ENCODE measurements at places on chromosomes 1 and 21.
A peak's percentile ranks its signal among the peaks of the same experiment; 100 is the strongest.

DNA sequence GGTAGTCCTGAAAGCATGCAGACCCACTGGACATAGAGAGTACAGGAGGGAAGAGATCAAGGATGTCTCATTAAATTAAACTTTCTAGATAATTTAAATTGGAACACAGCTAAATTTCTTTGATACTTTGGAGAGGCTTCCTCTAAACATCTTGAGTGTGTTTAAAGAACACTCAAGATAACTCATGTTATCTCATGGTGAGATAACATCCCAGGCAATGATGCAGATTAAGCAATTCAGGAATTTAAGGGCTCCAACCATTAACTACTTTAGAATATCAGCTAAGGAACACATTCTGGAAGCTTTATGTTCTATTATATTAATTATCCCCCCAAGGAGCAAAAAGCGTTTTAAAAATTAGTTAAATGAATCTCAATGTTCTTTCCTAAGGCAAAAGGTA is 289.2 kb upstream of the RUNX1 start:
- DNase-seq = no peak
- H3K27ac ChIP-seq = no peak overlapping the region
- no peaks in the 10 kb centered on the region for H3K36me3 ChIP-seq
- H3K4me1 ChIP-seq = no peaks in the 10 kb centered on the region
- no peak overlapping the region for H3K4me3 ChIP-seq
- no peaks in the 10 kb centered on the region for H3K27me3 ChIP-seq

GRCh38 chr21:45417951-45418300 is 13.0 kb downstream of the COL18A1 start:
- peaks cover 59% of the 10 kb centered on the region for H3K4me1 ChIP-seq
- H3K27ac ChIP-seq = no peak overlapping the region
- no peaks in the 10 kb centered on the region for H3K27me3 ChIP-seq
- no peak for DNase-seq
- no peak overlapping the region for H3K4me3 ChIP-seq

DNA sequence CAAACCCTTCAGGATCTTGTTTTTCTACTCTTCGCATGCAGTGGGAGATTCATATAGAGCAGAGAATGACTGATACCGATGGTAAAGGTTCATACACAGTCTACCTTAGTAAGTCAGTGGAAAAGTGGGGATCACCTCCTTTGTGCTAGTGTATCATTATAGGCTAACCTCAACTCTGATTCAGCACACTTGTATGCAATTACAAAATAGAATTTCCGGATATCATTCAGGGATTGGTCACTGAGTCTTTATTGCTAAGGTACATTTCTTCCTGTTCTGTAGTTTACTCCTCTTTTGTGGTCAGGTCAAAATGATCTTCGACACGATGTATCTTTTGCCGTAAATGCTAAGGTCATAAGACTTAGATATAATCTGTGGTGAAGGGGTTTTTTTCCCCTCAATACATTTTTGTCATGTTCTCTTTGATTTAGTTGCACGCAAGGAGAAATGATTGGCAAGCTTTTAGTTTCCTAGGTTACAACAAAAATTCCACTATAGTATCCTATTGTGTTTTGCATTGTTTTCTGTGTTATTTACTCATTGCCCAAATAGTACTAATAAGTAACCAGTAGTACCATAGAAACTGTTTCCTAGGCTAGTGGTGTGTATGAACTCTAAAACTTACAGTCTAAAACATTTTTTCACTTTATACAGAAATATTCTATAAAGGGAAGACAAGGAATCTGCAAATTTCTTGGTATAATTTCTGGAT is 35.7 kb upstream of the PLA2G4A start:
- DNase-seq = no peak
- H3K4me3 ChIP-seq = no peak overlapping the region
- no peaks in the 10 kb centered on the region for H3K4me1 ChIP-seq
- no peaks in the 10 kb centered on the region for H3K36me3 ChIP-seq

- no peak for DNase-seq
- H3K27ac ChIP-seq = no peak overlapping the region
- H3K36me3 ChIP-seq = no peaks in the 10 kb centered on the region
- H3K27me3 ChIP-seq = no peaks in the 10 kb centered on the region
Measured at GRCh38 chr1:240591078-240591477, 20.9 kb downstream of the GREM2 start.

DNA sequence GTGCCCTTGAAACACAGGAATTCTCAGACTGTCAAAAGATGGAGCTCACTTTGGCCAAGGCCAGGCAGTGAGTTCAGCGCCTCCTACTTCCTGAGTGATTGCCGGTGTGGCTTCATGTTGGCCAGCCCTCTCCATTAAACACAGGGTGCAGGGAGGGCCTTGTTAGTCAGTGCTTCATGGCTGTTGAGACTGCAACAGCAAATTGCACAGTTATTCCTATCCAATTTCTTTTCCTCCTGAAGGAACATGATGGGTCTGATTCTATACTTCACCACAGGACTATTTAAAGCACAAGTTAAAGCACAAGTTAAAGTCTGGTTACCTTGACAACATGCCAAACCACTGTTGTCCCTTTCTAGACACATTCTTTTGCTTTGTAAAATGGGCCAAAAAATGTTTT is 156.6 kb downstream of the SIPA1L2 start:
- no peaks in the 10 kb centered on the region for H3K4me1 ChIP-seq
- no peaks in the 10 kb centered on the region for H3K27me3 ChIP-seq
- H3K4me3 ChIP-seq = no peak overlapping the region

DNA sequence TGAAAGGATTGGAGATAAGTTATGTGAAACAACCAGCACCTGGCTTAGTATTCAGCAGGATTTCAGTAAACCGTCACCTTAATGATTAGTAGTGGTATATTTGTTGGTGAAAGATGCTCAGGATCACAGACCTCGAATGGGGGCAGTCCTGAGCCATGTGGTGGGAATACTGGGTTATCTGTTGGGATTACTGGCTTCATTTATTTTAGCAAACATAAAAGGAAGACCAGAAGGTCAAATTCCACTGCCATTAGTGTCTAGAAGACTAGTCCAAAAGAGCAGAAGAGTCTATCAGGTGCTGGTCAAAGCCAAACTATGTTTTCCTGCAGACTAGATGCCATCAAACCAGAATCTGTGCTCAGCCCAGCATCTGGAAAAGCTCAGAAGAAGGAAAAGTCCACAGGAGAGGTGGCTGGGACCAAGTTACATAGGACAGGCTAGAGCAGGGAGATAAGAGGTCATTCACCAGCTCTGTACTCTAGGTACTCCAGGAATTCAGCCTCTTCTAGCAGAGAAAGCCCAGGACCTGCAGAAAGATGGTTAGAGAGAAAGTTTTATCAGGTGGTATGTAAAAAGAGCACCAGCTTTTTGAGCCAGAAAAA is 343.4 kb downstream of the PLPP3 start:
- H3K27ac ChIP-seq = no peak overlapping the region
- no peak overlapping the region for H3K4me3 ChIP-seq
- no peaks in the 10 kb centered on the region for H3K36me3 ChIP-seq
- H3K4me1 ChIP-seq = peaks cover 19% of the 10 kb centered on the region
- peak; percentile 78 for DNase-seq

- peak; percentile 96 for DNase-seq
- no peaks in the 10 kb centered on the region for H3K4me1 ChIP-seq
- no peak overlapping the region for H3K4me3 ChIP-seq
Measured at GRCh38 chr21:8989721-8990325, 1531.6 kb upstream of the TPTE start.

DNA sequence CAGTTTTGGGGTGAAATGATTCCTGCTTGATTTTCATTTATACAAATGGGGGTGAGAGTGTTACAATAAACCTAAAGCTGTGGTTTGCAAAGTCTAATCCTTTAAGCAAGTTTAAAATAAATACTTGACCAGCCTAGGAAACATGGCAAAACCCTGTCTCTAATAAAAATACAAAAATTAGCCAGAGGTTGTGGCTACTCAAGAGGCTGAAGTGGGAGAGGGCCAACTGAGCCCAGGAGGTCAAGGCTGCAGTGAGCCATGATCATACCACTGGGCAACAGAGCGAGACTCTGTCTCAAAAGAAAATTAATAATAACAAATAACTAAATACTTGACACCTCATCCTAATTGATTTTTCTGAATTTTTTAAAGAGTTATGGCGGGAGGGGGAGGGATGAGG is 110.8 kb downstream of the EIF4G3 start:
- no peaks in the 10 kb centered on the region for H3K27me3 ChIP-seq
- DNase-seq = no peak
- peaks cover 20% of the 10 kb centered on the region for H3K4me1 ChIP-seq
- no peaks in the 10 kb centered on the region for H3K36me3 ChIP-seq
- no peak overlapping the region for H3K4me3 ChIP-seq

DNA sequence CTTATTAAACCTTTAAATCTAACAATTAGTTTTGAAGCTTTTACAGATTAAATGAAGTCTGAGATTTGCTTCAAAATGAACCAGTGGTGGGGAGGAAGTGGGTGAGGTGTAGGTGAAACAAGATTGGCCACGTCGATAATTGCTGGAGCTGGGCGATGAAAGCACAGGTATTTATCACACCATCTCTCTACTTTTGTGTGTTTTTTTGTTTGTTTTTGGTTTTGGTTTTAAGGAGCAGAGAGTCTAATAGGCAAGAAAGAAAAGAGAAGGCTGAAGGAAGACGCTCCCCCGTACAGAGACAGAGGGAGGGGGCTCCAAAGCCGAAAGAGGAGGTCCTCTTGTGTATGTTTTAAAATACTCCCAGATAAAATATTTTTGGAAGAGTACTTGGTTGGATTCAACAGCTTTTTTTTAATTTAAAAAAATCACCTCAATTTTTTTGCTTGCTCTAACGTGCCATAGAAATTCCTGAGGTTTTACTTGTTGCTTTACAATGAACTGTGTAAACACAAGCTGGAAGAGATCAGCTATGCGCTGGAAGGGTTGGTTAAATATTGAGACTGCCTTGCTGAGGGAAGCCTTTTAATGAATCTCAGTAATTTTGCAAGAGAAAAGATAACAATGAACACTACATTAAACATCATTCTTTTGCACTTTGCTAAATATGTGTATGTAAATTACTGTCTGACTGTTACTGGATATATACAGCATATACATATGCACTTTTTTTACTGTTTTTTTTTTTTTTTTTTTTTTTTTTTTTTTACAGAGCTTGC is 6.7 kb upstream of the LGALS8 start:
- DNase-seq = peak; percentile 93
- peak overlapping the region; percentile 81 for H3K27ac ChIP-seq
- peak overlapping the region; percentile 25 for H3K4me3 ChIP-seq
- peaks cover 97% of the 10 kb centered on the region for H3K4me1 ChIP-seq
- H3K36me3 ChIP-seq = no peaks in the 10 kb centered on the region
- no peaks in the 10 kb centered on the region for H3K27me3 ChIP-seq

- no peak overlapping the region for H3K27ac ChIP-seq
- H3K36me3 ChIP-seq = no peaks in the 10 kb centered on the region
- peaks cover 57% of the 10 kb centered on the region for H3K27me3 ChIP-seq
- H3K4me1 ChIP-seq = no peaks in the 10 kb centered on the region
- no peak for DNase-seq
Measured at GRCh38 chr1:114154963-114155322, 1.3 kb upstream of the SYT6 start.

DNA sequence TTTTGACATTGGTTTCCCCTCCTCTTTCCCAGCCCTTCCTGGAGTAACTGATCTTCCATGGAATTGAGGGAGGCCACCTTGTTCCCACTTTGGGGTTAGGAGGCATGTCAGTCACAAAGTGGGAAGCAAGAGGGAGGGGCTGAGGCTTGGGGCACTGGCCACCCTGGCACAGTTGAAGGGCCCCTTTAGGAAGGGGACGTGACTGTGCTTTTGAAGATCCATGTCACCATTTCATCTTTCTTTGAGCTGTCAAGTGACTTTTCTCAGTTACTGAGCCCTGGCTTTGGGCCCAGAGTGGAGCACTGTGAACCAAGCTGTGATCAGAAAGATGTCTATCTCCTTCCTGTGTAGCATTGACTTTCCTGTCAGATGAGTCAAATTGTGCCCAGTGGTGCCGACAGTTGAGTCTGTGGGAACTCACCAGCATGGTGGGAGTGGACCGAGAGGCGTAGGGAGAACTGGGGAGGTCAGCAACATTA is 38.5 kb upstream of the TDRD10 start:
- no peaks in the 10 kb centered on the region for H3K27me3 ChIP-seq
- H3K4me3 ChIP-seq = no peak overlapping the region
- no peaks in the 10 kb centered on the region for H3K4me1 ChIP-seq

- H3K4me1 ChIP-seq = no peaks in the 10 kb centered on the region
- no peaks in the 10 kb centered on the region for H3K27me3 ChIP-seq
- H3K4me3 ChIP-seq = no peak overlapping the region
- no peak overlapping the region for H3K27ac ChIP-seq
Measured at GRCh38 chr1:51072651-51073050, 29.4 kb upstream of the C1orf185 start.

- H3K27me3 ChIP-seq = no peaks in the 10 kb centered on the region
- DNase-seq = no peak
- no peak overlapping the region for H3K4me3 ChIP-seq
- H3K36me3 ChIP-seq = no peaks in the 10 kb centered on the region
- H3K4me1 ChIP-seq = 0 out of 2 replicates have a peak, but pooled peaks cover 7% of the 10 kb centered on the region
- no peak overlapping the region for H3K27ac ChIP-seq
Measured at GRCh38 chr1:174877208-174877673, 122.5 kb upstream of the CACYBP start.

DNA sequence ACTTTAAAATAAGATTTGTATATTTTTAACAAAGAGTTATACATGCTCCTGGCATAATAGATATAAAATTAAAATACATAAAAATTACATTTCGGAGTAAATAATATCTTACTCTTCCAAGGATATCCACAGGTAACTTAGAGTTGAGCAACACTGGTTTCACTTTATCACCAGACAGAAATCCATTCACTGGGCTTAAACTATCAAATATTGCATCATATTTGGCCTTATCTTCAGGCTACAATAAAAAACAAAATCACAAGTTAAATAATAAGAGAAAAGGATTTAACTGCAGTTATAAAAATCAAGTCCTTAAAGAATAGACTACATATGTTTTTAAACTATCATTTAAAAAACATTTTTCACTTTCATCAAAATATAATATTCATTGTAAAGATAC is 55.5 kb downstream of the EPS15 start:
- H3K27ac ChIP-seq = no peak overlapping the region
- H3K27me3 ChIP-seq = no peaks in the 10 kb centered on the region
- no peak overlapping the region for H3K4me3 ChIP-seq
- H3K4me1 ChIP-seq = no peaks in the 10 kb centered on the region
- no peak for DNase-seq

DNA sequence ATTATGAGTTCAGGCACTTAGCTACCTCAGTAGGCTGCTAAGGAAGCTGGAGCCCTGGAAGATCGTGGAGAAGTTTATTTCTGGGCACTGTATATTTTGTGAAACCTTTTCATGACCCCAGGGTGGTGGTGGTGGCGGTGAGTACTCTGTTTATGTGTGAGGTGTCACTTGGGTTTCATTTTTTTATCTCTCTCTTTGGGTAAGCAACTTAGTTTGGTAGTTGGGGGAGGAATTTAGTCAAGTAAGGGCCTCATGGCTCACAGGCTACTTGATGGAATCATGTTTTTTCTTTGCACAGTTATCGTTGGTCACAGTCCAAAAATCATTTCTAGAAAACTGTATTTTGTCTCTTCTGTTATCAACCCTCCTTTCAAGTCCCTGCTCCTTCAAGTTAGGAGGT is 33.9 kb downstream of the C1orf141 start:
- H3K4me1 ChIP-seq = no peaks in the 10 kb centered on the region
- no peaks in the 10 kb centered on the region for H3K27me3 ChIP-seq
- H3K4me3 ChIP-seq = no peak overlapping the region
- H3K36me3 ChIP-seq = no peaks in the 10 kb centered on the region

DNA sequence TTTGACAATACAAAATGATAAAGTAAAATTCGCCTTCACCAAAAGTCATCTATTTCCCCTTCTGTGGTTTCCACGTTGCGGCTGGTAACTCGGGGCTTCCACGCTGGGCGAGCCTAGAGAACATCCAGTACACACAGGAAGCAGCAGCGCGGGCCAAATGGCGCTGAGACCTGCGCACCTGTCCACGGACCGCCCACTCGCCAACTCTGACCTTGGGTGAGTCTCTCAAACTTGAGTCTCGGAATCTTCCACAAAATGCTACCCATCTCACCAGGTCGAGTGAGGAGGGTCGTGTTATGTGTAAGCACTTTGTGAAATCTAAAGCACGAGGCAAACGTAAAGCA is 820 bp upstream of the TTF2 start:
- H3K36me3 ChIP-seq = no peaks in the 10 kb centered on the region
- H3K27ac ChIP-seq = peak overlapping the region; percentile 79
- H3K4me1 ChIP-seq = peaks cover 23% of the 10 kb centered on the region
